ENCODE measurements at places on chromosomes 16 and 17. TPM values are rescaled to one million over a fixed set of nuclear protein-coding genes. Genes with fewer than 3 reads are reported as not detected.

Gene CD300H
- not detected for total RNA-seq

Gene TUBB3
- total RNA-seq: 118 TPM

Gene MTSS2
- 0.17 TPM for total RNA-seq

Gene SLC16A6
- 18.9 TPM for total RNA-seq

Gene MYH4
- not detected for total RNA-seq

Gene TSNAXIP1
- total RNA-seq: 0.91 TPM

Gene TAC4
- not detected for total RNA-seq

Gene SSTR5
- not detected for total RNA-seq

Gene KRTAP2-2
- not detected for total RNA-seq

GRCh38 chr16:75621170-75621477 is 2.0 kb downstream of the ADAT1 start:
- DNase-seq: peak; percentile 64

DNA sequence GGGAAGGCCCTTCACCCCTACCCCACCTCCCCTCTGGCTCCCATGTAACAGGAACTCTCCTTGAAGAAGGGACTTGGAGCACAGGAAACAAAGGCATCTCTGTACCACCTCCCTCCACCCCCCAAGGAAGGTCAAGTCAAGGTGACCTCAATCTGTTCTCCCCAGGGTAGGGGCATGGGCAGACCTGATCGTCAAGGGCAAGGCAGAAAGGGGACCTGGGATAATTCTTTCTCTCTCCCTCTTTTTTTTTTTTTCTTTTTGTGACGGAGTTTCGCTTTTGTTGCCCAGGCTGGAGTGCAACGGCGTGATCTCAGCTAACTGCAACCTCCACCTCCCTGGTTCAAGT is 4.3 kb upstream of the STAT5A start:
- DNase-seq: no peak

- DNase-seq: peak; percentile 16
Measured at GRCh38 chr16:53773150-53773846, 69.3 kb downstream of the FTO start.

DNA sequence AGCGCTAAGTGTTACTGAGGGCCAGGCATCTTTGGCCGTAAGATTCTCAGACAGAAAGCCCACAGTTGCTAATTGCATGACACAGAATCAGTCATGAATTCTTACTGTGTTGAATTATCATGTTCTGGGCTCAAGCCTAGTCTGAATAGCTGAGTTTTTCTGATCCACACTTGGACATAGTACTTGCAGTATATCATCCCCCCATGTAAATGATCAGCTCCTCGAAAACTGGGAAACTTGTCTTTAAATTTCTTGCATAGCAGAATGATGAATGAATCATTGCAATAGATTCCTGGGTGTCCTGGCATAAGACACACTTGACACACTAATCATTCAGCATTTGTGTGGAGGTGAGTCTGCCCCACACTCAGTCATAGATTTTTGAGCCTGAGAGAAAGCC is 2.2 kb downstream of the MLYCD start:
- DNase-seq: no peak

DNA sequence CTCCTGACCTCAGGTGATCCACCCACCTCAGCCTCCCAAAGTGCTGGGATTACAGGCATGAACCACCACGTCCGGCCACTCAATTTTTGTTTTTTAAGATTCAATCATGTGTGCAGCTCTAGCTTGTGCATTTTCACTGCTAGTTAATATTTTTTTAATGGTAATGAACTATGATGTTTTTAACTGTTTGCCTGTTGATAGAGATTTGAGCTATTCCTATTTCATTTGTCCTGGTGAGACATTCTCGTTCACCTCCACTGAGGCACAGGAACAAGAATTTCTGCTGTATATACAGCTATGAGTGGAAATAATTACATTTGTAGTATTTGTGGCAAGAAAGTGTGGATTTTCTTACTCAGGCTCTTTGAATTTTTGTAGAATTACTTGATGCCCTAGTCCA is 137.7 kb upstream of the MYOCD start:
- no peak for DNase-seq

DNA sequence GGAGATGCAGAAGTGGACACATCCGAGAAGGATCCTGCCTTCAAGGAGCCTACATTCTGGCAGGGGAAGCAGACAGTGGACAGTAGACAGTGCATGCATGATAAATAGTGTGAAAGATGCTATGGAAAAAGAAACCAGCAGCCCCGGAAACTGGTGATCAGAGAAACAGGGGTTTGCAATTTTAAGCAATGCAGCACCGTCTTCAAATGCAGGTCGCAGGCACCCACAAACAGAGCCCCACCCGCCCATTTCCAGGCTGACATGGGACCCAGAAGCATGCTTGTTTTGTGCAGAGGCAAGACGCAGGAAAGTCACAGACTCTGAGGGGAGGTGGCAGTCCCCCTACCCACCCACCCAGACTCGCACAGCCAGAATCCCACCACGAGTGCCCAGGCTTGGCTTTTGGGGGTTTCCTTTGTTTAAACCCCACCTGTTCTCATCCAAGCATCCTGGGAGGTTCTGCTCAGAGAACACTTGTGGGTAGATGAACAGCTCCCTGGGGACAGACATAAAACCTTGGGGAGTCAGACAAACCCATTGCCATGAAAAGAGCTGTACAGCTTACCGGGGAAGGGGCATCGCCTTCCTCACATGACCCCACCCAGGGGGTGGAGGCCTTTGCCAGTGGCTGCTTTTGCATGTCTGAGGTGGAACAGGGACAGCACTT is 114.3 kb downstream of the MGAT5B start:
- peak; percentile 52 for DNase-seq

- no peak for DNase-seq
Measured at GRCh38 chr17:10151667-10152496, 46.5 kb downstream of the GAS7 start.

DNA sequence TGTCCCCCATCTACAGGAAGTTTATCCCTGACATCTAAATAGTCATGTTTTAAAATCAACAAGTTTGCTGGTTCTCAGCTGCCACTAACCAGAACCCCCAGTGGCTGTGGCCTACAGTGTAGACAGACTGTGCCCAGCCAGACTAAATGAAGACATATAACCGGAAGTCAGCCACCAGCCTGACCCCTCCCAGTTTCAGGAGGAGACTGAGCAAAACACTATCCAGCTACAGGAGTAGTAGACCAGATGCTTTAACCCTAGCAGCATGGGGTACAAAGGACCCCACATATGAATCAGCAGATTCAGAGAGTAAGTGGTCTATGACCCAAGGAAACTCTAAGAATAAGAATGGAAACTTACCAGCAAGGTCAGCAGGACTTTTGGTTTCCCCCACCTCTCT is 83.4 kb downstream of the HIC1 start:
- peak; percentile 71 for DNase-seq

- peak; percentile 25 for DNase-seq
Measured at GRCh38 chr17:42969001-42969581, 4.8 kb upstream of the AARSD1 start.

DNA sequence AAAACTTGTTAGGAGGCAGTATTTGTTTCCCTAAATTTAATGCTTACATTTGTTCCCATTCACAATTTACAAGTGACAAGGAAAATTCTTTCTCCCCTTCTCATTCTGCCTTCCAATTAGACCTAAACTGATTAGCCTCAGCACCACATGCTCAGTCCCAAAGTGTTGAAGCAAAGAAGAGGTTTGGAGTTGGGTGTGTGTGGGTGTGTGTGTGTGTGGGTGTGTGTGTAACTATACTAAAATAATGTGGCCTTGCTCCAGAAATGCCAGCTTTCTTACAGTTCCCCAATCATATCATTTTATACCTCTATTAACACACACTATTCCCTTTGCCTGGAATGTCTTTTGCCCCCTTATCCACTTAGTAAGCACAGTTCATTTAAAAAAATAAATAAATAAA is 6.9 kb upstream of the UTP6 start:
- DNase-seq: no peak

DNA sequence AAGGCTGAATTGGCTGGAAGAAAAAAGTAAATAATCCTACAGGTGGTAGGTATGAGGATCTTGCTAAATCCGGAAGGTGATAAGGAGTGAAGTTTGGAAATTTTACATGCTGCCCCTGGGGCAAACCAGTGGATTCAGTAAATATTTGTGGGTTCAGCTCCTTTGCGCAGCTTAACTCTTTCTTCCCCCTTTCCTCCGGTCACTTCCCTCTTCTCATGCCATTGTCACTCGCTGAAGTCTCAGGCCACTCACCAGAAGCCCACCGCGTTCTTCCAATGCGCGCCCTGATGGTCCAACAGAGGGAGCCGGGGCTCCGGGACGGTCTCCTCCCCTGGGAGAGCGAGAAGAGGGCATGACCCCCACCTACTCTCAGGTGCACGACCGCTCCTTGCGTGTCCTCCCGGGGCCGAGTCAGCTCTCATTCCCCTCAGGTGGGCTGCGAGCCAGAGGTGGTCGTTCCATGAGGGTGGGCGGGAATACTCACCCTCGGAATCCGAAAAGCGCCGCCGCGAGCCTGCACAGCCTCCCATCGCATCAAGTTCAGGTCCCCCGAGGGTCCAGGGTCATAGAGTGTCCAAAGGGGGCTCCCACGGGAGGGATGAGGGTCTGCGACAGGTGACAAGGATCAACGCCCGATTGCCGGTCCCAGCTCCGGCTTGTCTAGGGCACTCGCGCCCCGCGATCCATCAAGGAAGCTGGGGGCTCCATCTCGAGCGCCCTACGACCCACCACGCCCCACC is 474 bp downstream of the CLN3 start:
- DNase-seq: peak; percentile 42

DNA sequence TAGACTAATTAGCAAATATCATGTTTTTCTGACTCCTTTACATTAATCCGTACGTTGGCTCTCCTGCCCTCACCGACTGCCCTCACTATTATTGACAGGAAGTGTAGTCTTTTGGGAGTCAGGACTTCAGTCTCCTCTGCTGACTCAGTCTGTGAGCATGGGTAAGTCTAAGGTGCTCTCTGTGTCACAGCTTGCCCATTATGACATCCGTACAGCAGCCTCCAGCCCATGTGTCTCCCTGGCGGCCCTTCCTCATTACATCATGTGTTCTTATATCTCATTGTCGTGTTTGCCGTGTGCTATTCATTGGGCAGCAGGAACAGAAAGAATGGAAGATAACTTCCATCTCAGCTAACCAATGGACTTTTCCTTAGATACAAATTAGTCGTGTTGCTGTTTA is 77.5 kb downstream of the MRTFB start:
- no peak for DNase-seq

GRCh38 chr17:81821603-81822311 is 11.3 kb downstream of the MCRIP1 start:
- DNase-seq: no peak

DNA sequence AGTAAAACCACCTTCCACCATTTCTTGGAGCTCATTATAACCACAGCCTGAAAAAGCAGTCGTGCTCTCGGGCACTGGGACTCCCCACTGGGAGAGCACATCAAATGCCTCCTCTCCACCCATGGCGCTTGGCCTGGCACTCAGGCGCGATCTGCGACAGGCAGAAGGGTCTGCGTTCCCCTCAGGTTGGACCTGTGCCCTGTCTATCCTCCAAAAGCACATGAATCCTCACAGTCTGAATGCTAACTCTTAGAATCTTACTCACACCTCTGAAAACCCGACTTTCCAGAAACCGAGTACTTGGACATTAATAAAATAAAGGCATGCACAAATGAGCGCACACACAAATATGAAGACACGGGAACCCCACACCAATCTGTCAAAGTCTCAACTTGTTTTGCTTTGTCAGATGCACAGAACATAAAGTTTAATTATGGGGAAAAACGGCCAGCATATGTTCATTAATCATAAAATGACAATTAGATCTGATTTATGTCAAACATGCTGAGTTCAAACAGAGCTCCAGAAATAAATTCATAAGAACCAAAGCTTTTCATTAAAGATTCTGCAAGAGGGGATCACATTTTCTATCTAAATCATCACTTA is 20.5 kb upstream of the FAAP100 start:
- DNase-seq: no peak

- DNase-seq: no peak
Measured at GRCh38 chr16:82949016-82949415, 322.2 kb downstream of the CDH13 start.

- DNase-seq: no peak
Measured at GRCh38 chr16:64440421-64440831, 681.4 kb downstream of the CDH11 start.

GRCh38 chr16:27779641-27780164 is 229.8 kb downstream of the KATNIP start:
- peak; percentile 29 for DNase-seq

GRCh38 chr17:6654841-6655731 is 3.5 kb downstream of the C17orf100 start:
- no peak for DNase-seq

DNA sequence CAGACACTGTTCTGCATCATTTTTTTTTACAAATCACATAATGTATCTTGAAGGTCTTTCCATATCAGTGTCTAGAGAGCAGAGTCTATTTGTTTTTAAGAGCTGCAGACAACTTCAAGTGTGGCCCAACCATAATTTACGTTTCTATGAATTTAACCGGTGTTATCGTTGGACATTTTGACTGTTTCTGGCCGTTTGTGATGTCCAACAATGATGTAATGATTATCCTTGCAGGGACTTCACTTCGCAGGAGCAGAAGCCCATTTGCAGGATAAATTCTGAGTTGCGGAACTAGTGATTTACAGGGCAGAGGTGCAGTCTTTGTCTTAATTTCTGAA is 26.9 kb upstream of the HLF start:
- DNase-seq: no peak

- DNase-seq: no peak
Measured at GRCh38 chr17:75694536-75694935, 26.7 kb upstream of the ITGB4 start.

GRCh38 chr16:10086620-10087019 is 95.6 kb downstream of the GRIN2A start:
- DNase-seq: no peak

- no peak for DNase-seq
Measured at GRCh38 chr17:14755002-14755401, 454.1 kb downstream of the HS3ST3B1 start.

Measured in OCI-LY7 (cell line).